ENCODE measurements at places on chromosomes 1 and 21.

DNA sequence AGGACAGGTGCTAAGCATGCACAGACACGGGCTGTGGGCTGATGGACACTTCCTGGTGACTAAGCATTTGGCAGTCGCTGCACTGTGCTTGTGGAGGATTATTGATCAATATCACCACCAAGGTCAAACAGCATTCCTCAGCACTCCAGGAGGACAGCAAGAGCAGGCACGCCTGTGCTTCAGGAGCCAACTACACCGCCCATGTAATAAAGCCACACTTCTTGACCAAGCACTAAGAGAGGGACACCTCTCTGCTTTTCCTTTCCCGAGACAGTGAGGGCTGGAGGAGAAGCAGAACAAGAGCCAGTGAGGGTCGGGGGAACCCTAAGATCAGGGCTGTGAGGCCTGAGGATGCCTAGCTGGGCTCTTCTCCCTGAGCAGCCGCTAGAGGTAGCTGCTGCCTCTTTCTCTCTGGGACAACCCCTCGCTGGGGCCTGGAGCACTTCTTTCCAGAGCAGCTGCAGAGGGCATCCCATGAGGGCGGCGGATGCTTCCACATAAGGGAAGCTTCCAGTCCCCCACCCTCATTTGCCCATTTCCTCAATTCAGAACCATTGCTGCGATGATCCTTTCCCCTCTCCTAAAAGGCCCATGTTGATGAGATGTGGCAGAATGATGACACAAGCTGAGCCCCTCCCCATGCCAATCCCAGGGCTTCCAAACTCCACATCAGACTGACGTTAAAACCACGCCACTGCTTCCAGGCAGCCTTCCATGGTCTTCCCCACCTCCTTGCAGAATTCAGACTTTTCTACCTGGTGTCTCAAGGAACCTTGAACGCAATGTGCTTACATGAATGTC lies 19.1 kb downstream of the RAB7B start:
- peak; percentile 32 for DNase-seq

GRCh38 chr1:207429963-207430362 lies 24.2 kb upstream of the CR2 start:
- DNase-seq = no peak

- no peak for DNase-seq
Observed at GRCh38 chr1:8374356-8374755, 56.4 kb downstream of the SLC45A1 start.

DNA sequence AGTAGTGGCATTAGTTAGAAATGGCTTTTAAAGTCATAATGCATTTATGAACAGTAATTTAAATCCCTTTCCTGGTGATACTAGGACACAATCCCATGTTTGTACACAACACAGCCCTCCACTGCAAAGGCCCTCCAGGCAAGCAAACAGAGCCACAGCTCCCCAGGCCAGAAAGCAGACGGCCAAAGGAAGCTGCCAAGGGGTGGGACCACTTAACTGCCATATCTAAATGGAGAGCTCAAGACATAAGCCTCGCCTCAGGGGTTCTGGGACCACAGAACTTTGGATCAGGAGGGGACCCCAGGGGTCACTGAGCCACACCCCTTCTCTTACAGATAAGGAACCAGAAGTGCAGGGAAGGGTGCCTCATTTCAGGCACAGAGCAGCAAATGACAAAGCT lies 189.7 kb downstream of the KCNH1 start:
- DNase-seq = no peak

GRCh38 chr1:22903113-22903512 lies 69.6 kb downstream of the LACTBL1 start:
- DNase-seq = no peak

- no peak for DNase-seq
Observed at GRCh38 chr1:66294707-66295370, 239.1 kb upstream of the SGIP1 start.
